ENCODE measurements at places on chromosomes 3 and 15.

GRCh38 chr15:96053031-96053780 lies 277.3 kb upstream of the NR2F2 start:
- no peak for DNase-seq

GRCh38 chr3:52055537-52056351 lies 627 bp downstream of the DUSP7 start:
- DNase-seq: peak; percentile 25

DNA sequence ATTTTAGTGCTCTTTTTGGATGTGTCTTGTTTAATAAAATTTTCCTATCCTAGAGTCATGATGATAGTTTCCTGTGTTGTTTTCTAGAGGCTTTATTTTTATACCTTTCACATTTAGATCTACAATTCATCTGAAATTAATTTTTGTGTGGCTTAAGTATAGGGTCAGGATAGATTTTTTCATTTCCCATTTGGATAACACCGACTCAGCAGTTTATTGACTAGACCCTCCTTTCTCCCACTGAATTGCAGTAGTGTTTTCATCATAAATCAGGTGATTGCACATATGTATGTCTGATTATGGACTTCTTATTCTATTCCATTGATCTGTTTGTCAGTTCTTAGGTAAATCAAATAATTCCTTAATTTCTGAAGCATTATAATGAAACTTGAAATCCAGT lies 10.4 kb downstream of the PRR23A start:
- no peak for DNase-seq

GRCh38 chr15:51680321-51680720 lies 982 bp upstream of the SCG3 start:
- DNase-seq: no peak

- no peak for DNase-seq
Observed at GRCh38 chr3:112875561-112875960, 28.9 kb upstream of the CD200R1L start.

DNA sequence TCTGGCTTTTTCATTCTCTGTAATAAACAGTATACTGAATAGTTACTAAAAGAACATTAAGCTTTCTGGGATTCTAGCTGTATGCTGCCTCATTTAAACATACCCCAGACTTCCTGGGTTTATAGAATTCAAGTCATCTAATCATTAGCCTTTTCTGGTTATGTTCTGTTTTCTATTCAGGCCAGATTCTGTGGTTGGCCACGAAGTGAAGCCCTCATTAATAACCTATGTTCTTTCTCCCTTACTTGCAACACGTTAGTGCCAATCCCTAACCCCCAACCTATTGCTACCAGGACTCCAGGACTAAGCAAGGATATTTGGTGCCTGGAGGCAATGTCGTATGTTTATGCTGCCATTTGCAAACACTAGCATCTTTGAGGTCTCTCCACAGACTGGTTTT lies 28.6 kb upstream of the MTMR10 start:
- no peak for DNase-seq

DNA sequence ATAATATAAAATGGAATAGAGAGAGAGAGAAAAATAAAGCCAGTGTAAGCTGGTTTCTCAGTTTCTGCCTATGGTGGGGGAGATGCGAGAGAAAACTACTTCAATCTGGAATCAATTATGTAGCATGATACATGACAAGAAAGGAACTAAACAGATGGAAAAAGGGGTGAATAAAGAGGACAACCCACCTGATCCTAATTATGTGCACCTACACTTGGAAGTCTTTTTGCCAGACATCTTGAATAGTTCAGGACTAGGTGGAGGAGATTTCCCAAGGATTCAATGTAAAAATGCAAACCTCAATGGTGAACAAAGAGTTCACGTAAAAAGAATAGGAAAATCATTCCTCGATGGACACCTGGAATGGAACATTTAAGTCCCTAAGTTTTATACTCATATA lies 524.4 kb upstream of the RGMA start:
- no peak for DNase-seq

GRCh38 chr15:35540021-35540420 lies 5.9 kb downstream of the DPH6 start:
- DNase-seq: no peak
